ENCODE measurements at places on chromosomes 6 and 20.

DNA sequence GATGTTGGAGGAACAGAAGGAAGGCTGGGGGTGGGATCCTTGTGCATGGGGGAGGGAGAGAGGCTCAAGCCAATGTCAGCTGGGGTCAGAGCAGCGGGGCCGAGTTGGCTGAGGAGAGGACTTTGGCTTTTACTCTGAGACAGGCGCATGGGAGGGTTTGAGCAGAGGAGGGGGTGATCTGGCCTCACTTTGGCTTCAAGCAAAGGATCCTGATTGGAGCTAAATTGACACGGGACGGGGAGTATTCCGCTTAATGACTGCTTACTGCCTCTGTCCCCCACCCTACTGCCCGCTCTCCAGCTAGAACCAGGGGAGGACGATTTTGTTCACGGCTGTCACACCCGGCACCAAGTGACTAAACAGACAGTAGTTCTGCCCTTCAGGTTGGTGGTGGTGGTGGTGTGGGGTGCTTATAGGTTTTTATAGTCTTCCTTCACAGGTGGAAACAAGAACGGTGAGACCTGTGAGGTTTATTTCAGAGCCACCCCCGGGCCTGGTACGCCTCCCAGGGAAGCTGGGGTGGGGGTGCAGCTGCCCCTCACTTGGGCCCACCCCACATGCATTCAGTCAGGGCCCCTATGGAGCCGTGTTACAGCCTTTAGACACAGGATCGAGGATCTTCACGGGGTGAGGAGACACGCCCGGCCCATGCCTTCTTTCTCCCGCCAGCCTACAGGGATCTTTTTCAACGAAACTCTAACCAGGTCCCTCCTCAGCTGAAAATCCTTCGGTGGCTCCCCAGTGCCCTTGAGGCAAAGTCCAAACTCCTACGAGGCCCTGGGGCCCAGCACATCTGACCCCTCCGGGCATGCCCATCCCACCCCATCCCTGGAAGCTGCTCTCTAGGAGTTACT lies 1.3 kb upstream of the SNAI1 start:
- no peak for DNase-seq
- no peaks in the 10 kb centered on the region for H3K27me3 ChIP-seq
- no peak overlapping the region for H3K4me3 ChIP-seq
- peak overlapping the region; percentile 60 for H3K27ac ChIP-seq

DNA sequence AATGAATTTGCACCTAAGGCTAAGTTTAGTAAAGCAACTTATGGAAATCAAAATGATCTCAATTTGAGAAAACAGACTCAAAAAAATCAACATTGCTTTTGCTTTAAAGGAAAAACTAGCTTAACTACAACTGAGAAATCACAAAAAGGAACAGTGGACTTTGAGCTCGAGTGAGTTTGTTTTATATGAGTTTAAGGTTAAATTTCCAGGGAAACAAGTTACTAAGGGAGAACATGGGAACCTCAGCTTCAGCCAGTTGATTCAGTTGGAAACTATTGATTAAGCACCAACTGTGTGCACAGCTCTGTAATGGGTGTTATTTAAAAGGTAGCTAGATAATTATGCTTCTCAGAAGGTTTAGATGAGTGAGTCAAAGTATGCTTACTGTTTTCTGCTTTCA lies 85.7 kb downstream of the TBC1D7 start:
- H3K4me3 ChIP-seq: no peak overlapping the region
- no peaks in the 10 kb centered on the region for H3K27me3 ChIP-seq
- no peaks in the 10 kb centered on the region for H3K4me1 ChIP-seq
- no peak for DNase-seq

GRCh38 chr6:143111443-143111842 lies 50.8 kb downstream of the AIG1 start:
- DNase-seq: no peak
- no peaks in the 10 kb centered on the region for H3K4me1 ChIP-seq
- no peaks in the 10 kb centered on the region for H3K27me3 ChIP-seq
- H3K27ac ChIP-seq: no peak overlapping the region
- H3K36me3 ChIP-seq: no peaks in the 10 kb centered on the region

DNA sequence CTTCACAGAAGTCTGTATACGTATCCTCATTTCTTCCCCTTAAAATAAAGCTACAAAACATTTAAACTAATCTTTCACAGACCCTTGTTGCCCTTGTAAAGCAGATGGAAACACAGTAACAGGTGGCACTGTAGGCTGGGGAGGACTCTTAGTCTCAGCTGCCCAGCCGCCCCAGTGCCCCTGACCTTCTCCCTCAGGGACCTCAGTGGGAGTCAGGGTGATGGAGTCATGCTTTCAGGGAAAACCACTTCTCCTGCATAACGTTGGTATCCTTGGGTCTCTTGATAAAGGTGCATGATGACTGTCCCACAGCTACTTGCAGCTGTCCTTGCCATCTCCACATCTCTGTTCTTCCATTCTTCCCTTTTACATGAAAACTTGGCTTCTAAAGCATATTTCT lies 198.6 kb downstream of the CDKAL1 start:
- H3K27ac ChIP-seq: no peak overlapping the region
- H3K4me1 ChIP-seq: no peaks in the 10 kb centered on the region
- no peak for DNase-seq

DNA sequence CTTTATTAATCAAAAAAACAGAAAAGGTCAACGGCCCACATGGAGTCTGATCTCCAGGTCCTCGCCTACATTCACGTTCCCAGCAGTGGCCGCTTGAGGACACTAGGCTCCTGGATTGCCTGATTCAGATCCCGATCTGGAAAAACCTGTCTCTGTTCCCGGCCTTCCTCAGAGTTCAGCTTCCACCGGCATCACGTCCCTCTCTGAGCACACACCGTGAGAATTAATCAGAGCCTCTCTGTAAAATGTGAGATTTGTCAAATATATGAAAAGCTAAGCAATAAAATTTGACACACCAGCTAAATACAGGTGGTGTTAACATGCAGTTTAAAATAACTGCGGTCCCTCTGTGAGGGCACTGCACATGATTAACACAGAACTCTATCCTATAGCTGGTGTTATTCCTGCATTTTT lies 122.8 kb upstream of the COL21A1 start:
- peak overlapping the region; percentile 93 for H3K27ac ChIP-seq
- no peaks in the 10 kb centered on the region for H3K27me3 ChIP-seq

Data from ascending aorta (tissue), 2 donors.